IMR-90 (cell line): ENCODE measurements at places on chromosomes 1 and 21.

DNA sequence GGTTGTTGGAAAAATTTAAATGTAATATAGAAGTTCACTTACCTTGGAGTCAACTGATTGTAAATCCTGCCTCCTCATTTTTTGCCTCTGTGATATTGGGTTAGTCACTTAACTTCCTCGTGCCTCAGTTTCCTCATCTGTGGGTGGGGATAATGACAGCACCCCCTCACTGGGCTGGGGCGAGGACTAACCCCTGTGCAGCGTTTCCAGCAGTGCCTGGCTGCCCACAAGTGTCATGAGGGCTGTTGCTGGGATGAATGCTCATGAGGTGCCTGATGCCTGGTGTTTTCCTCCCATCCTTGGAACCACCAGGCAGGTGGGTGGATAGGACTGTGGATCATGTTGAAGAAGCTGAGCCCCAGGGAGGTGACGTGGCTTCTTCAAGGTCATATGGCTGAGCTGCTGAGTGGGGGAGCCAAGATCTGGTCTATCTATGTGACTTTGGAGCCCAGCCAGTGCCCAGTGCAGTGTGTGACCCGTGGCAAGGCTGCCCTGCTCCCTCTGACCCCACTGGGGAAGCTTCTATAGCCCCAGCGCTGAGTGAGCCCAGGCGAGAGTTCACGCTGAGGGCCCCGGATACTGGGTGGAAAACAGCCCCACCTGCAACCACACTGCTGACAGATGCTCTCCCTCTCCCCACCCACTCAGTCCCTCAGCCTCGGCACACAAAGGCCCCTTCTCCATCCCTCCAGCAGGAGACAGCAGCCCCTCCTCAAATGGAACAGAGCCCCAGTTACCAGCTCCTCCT lies 446.0 kb downstream of the PTPRU start:
- H3K36me3 ChIP-seq = no peaks in the 10 kb centered on the region
- H3K4me3 ChIP-seq = no peak overlapping the region
- peaks cover 4% of the 10 kb centered on the region; the same call in 1 of the 2 replicates for H3K4me1 ChIP-seq
- H3K27me3 ChIP-seq = no peaks in the 10 kb centered on the region
- no peak for DNase-seq
- no peak overlapping the region; the same call in 1 of the 2 replicates for H3K27ac ChIP-seq

DNA sequence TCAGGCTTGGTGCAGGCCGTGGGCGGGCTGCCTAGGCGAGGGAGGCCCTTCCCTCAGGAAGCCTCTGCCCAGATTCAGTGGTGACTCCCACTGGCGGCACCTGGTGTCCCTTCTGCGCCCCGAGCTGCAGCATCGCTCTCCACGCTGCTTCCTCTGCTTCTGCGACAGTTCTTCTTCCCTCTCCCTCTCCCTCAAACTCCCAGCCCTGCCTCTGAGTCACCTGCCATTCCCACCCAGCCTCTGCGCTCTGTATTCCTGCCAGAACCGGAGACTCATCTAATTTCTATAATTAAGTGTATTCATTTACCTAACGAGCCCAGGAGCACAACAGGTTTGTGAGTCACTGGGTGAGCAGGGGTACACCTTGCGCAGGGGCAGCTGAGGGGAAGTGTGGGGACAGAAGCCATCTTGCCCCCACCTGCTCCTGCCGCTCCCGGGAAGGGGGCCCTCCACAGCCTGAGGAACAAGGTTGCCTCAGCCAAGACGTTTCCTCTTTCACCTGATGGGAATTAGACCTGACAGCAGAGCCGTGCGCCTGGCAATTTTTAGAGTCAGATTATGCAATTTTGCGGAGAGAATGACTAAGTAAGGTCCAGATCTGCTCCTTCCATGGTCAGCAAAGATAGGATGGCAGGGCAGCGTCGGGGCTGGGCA lies 19.4 kb downstream of the KCNC4 start:
- no peaks in the 10 kb centered on the region; the same call in 1 of the 2 replicates for H3K27me3 ChIP-seq
- H3K27ac ChIP-seq = no peak overlapping the region
- no peaks in the 10 kb centered on the region for H3K36me3 ChIP-seq
- no peaks in the 10 kb centered on the region for H3K4me1 ChIP-seq
- H3K4me3 ChIP-seq = no peak overlapping the region

GRCh38 chr21:21236996-21237395 lies 238.8 kb downstream of the NCAM2 start:
- H3K4me1 ChIP-seq = peaks cover 2% of the 10 kb centered on the region; the same call in 1 of the 2 replicates
- H3K27me3 ChIP-seq = no peaks in the 10 kb centered on the region

DNA sequence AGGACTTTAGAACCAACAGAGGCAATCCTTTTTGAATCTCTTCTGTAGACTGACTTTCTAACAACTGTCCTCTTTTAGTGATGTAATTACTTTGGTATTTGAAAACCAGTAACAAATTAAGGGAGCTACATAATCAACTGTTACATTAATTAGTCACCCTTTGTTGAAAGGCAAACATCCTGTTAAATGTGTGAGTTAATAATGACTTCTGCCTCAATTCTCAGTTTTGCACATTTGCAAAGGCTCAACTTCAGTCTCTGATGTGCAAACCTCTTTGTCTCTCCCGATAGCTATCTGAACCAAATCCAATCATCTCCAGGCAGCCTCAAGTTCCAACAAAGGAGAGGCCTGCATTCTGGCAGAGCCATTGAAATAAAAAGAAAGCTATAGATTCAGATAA lies 135.4 kb upstream of the C8B start:
- no peak overlapping the region for H3K4me3 ChIP-seq
- peaks cover 5% of the 10 kb centered on the region for H3K4me1 ChIP-seq
- peak; percentile 2 for DNase-seq
- H3K27me3 ChIP-seq = no peaks in the 10 kb centered on the region
- no peaks in the 10 kb centered on the region for H3K36me3 ChIP-seq
- no peak overlapping the region for H3K27ac ChIP-seq
